ENCODE measurements at places on chromosomes 4 and X. TPM values are rescaled to one million over a fixed set of nuclear protein-coding genes. Genes with fewer than 3 reads are reported as not detected.

NUP62CL gene
- total RNA-seq, result 1.6 TPM

KIF4A gene
- 4.6 TPM for total RNA-seq

- DNase-seq, result no peak
- no peak overlapping the region for H3K27ac ChIP-seq
- H3K36me3 ChIP-seq, result no peaks in the 10 kb centered on the region
- peaks cover 9% of the 10 kb centered on the region for H3K4me1 ChIP-seq
- no peak overlapping the region for H3K4me3 ChIP-seq
Measured at GRCh38 chrX:7088968-7089615, 58.4 kb upstream of the STS start.

DNA sequence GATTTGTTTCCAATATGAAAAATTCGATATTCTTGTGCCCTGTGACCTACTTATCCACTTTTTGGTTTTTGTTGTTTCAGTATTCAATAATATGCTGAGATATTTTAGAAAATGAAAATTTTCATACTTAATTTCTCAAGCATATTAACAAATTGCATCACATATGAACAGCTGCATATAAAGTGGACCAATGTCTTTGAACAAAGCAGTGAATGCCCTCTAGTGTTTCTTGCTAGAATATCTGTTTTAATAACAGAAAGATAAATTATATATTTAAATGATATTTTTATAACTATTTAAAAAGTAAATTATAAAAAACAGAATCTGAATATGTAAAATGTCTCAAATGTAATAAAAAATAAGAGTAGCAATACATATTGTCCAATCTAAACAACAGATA, 31.7 kb upstream of the INTU start:
- H3K27me3 ChIP-seq, result peaks cover 2% of the 10 kb centered on the region
- no peak overlapping the region for H3K4me3 ChIP-seq
- H3K4me1 ChIP-seq, result peaks cover 3% of the 10 kb centered on the region
- no peak overlapping the region for H3K27ac ChIP-seq
- no peaks in the 10 kb centered on the region for H3K36me3 ChIP-seq

DNA sequence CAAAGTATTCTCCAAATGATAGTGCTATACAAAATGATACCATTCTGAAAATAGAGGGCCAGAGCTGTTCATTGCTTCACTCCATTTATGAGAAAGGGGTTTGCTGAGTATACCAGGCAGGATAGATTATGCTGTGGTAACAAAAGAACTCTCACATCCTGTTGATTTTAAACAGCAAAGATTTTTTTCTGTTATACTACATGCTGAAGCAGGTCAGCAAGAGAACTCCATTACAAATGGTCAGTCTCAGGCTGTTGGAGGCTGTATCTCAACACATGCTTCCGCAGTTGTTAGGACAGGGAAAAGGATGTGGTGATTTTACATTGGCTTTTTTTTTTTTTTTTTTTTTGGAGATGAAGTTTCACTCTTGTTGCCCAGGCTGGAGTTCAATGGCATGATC, 13.7 kb upstream of the KLHL5 start:
- no peak overlapping the region for H3K27ac ChIP-seq
- H3K27me3 ChIP-seq, result no peaks in the 10 kb centered on the region
- no peak overlapping the region for H3K4me3 ChIP-seq
- peaks cover 5% of the 10 kb centered on the region for H3K4me1 ChIP-seq
- no peaks in the 10 kb centered on the region for H3K36me3 ChIP-seq

- no peak overlapping the region for H3K27ac ChIP-seq
- no peaks in the 10 kb centered on the region for H3K36me3 ChIP-seq
- no peaks in the 10 kb centered on the region for H3K27me3 ChIP-seq
Measured at GRCh38 chr4:149999485-150000074, 78.7 kb upstream of the DCLK2 start.

- DNase-seq, result no peak
- H3K27ac ChIP-seq, result no peak overlapping the region
- H3K4me1 ChIP-seq, result no peaks in the 10 kb centered on the region
- H3K4me3 ChIP-seq, result no peak overlapping the region
Measured at GRCh38 chr4:143587703-143588102, 74.2 kb downstream of the SMARCA5 start.

All from glutamatergic neuron (in vitro differentiated cells).